Myocyte (in vitro differentiated cells): ENCODE measurements at places on chromosomes 1 and 21.

GRCh38 chr1:61327436-61327835 is 245.1 kb downstream of the NFIA start:
- DNase-seq, result no peak

DNA sequence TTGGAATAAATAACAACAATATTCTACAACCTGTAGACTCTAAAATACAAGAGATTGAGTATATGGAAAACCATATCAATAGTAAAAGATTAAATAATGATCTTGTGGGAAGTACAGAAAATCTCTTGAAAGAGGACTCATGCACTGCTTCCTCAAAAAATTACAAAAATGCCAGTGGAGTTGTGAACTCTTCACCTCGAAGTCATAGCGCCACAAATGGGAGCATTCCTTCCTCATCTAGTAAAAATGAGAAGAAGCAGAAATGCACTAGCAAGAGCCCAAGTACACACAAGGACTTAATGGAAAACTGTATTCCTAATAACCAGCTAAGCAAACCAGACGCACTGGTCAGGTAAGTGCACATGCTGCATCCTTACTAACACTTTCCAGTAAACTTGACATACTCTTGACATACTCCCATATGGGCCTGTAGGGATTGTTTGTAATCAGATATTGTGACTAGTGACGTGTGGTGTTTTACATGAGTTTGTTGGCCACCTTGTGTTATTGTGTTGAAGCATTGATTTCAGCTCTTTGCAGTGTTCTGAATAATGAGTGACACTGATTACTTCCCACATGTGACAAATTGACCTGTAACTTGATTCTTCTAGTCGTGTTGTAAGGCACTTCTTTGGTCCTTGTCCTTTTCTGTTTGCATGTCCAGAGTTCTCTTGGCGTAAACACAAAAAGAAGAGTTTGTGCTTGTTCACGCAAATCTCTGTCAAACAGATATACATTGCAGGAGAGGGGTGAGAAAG is 28.0 kb downstream of the MACO1 start:
- DNase-seq, result no peak

DNA sequence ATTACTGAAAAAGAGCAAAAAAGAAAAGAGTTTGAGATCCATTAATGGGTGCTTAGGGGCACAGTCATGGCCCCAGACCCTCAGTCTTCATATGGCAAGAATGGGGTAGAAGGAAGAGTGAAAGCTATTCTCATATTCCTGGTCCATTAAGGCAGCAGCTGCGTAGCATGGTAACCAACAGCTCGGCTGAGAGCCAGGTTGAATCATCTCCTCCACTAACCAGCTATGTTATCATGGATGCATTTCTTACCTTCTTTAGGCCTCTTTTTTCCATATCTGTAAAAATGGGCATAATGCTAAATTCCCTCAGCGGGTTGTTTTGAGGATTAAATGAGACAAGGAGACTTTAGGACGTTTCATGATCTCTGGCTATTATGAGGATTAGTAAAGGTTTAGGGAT is 15.0 kb upstream of the SARS1 start:
- DNase-seq, result peak; percentile 65

DNA sequence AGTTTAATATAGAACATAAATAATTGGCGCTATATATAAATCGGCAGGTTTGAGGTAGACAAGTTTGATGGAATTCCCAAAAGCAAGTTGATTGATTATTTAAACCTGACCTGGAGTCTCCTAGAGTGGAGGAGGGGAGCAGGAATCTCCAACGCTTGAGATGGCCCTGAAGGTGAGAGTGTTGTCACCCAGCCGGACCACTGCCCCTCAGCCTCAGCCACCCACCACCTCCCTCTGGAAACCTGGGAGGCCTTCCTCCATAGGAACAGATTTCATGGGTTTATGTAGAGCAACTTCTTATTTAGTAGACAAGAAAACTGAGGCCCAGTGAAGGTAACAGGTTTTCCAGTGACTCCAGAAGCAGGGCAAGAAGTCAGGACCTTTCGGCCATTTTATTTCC is 389.5 kb downstream of the KIF26B start:
- DNase-seq, result no peak

DNA sequence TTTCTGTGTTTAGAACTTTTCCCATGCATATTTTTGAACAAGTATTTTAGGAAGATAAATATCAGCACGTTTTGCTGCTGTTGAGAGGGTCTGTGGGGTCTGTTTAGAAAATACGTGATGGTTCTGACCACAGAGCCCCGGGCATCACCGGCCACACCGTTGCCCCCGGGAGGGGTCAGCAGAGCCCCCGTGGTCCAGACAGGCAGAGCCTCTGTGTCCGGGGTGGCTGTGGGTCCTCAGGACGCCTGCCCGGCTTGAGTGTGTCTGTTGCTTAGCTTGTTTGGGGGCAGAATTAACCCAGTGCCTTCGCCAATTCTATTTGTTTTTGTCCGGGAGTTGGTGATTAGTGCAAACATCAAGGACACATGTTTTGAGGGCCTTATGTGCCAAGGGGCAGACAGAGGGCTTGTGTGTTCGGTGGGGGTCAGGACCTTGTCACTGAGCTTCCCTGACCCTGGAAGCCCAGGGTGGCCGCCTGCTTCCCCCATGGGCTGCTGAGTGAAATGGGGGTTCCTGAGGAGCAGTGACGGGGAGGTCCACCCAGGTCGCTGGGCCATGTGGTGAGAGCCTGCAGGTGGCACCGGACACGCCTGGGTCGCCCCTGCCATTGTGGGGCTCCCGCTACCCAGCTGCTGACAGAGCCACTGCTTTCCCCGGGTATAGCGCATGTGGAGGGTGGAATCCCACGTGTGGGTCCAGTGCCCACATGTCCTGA is 122.2 kb downstream of the SIK1 start:
- DNase-seq, result no peak

GRCh38 chr1:52551507-52552235 is 1.2 kb downstream of the TUT4 start:
- DNase-seq, result peak; percentile 6

DNA sequence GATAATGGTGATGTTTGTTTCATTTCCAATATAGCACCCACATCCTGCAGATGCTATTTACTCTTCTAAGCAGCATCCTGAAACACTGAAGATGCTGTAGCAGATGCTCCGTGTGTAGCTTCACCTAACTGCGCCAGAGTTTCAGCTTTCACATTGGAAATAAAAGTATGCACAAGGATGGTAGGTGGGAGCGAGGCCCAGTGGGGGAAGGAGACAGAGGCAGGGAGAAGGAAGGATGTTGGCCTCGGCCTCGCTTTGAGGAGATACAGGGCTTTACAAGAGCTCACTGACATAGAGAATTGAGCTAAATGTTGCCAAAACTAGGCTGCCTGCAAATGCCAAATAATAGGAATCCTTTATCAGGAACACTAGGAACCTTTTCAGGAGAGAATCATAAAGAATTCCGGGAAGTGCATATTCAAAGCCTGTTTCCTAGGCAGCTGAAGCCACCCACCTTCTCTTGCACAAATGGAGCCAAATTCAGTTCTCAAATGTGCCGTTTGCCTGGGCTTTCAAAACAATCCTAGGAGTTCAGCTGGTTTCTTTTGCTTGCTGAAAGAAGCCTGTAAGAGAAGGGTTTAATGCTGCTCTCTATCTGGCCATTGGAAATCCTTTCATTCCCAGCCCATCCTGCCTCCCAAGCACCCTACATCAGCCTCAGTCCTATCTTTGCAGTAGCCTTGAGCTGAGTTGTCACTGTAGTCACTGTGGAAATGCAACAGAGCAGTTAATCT is 135.4 kb upstream of the ATP1B1 start:
- no peak for DNase-seq

- DNase-seq, result no peak
These were observed 43.4 kb downstream of the CDCP2 start for GRCh38 chr1:54109129-54110090.

DNA sequence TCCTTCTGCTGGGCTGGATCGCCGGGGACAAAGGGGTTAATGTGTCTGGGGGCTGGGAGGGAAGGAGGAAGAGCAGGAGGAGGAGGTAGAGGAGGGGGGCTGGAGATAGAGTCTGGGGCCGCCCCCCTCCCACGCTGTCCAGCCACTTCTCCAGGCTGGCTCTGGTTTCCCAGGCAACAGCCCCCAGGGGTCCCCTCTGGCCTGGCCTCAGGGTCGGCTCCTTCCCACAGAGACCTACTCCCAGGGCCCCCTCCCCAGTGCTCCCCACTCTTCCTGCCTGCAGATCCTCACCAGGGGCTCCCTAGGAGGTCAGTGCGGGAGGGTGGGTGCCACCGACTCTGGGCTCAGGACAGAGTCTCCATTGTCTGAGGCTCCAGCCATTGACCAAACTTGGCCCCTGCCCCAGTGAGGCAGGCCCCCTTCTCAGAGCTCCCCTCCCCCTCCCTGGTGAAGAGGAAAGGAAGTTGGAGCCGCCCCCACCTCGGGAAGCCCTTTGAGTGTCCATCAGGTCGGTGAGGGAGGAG is 34.1 kb downstream of the ARHGEF10L start:
- DNase-seq, result no peak

- no peak for DNase-seq
These were observed 66.7 kb upstream of the SDC3 start for GRCh38 chr1:30975217-30975616.

DNA sequence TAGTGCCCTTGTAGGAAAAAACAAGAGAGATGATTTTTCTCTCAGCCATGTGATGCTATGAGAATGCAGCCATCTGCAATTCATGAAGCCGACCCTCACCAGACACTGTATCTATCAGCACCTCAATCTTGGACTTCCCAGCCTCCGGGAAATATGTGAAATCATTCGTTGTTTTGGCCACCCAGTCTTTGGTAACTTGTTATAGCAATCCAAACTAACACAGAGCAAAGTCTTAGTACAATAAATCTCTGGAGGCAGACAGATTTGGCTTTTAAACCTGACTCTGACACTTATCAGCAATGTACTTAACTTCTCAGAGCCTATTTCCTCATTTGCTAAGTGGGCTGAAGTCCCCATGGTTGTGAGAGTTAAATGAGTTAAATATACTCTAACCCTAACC is 5.1 kb upstream of the MED18 start:
- DNase-seq, result no peak

DNA sequence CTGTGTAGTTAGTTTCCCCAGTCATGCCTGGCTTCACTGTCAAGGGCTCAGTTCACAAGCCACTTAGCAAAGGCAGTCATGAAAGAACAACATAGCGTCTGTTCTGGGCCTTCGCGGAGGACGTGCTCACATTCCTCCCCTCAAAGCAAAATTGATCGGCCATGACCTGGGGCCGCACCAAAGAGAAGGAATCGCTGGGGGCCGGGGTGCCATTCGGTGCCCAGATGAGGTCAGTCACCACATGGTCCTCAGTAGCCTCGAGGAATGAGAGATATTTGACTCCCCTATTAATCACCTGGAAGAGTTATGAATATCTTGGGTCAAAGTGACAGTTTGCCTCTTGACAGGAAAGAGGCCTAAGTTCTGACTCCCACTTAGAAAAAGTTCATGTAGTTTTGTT is 251.1 kb upstream of the JUN start:
- DNase-seq, result no peak

DNA sequence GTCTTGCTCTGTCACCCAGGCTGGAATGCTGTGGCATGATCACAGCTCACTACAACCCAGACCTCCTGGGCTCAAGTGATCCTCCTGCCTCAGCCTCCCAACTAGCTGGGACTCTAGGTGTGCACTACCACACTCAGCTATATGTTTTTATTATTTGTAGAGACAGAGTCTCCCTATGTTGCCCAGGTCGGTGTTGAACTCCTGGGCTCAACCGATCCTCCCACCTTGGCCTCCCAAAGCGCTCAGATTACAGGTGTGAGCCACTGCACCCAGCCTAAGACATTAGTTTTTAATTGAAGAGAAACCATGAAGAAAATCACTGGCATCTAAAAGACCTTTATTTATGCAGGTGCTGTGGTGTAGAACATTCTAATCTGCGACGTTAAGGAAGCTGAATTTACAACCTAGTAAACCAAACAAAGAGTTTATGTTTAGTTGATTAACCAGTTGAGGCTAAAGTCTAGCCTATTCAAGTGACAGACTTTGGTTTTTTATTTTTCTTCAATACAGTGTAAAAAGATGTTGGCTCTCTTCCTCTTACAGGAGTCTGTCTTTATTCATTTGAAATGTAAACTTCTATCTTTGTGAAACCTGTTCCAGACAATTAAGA is 52.5 kb upstream of the NBL1 start:
- no peak for DNase-seq

- DNase-seq, result peak; percentile 81
These were observed 2.5 kb upstream of the SAMD11 start for GRCh38 chr1:921011-921837.

DNA sequence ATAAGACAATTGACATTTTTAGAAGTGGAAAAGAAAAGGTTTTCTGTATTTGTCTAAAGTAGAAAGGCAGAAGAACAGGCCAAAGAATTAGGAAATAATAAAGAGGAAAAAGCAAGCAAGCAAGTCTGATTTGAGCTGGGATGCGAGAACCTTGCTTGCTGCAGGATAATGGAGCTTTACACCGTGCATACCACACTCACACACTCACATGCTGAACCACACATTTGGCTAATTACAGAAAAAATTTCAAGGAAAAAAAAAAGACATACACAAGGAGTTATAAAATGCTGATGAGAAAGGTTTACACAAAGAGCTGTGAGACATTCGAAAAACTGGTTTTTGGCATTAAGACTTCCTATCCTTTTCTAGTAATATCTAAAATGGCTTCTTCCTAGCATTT is 593.9 kb downstream of the KIF26B start:
- DNase-seq, result no peak

DNA sequence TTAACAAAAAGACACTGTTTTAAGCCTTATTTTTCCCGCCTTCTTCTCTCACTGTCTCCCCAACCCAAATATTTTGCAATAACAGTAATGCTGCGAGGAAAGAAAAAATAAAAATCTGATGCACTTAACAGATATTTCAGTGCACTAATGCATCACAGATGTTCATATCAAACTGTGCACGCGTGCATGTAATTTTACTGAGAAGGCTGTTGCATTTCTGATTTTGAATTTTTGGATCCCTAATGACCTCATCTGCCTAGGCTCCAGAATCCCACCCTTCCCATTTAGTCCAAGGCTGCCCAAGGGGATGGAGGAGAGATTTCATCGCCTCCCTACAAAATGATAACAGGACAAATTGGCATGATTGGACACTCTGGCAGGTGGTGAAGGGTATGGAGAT is 5.5 kb downstream of the TRABD2B start:
- DNase-seq, result no peak

GRCh38 chr1:232271991-232272589 is 357.8 kb downstream of the SIPA1L2 start:
- DNase-seq, result peak; percentile 38

DNA sequence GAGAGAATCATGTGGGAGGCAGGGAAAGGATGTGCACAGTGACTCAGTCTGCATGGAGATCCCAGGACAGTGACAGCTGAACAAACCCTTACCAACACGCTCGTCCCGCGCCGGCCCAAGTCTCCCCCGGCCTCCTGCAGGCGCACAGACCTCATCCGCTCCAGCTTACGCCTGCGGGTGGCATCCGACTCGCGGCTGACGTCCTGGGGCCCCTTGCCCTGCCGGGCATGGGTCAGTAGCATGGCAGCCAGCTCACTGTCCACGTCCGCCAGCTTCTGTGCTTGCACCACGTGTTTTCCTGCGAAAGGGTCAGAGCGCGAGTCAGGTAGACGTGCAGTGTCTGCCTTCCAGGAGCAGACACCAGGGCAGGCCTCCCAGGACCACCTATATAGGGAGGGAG is 115.2 kb downstream of the NPHP4 start:
- DNase-seq, result no peak
